ENCODE measurements at places on chromosomes 11 and 22. TPM values are rescaled to one million over a fixed set of nuclear protein-coding genes. Genes with fewer than 3 reads are reported as not detected.

DNA sequence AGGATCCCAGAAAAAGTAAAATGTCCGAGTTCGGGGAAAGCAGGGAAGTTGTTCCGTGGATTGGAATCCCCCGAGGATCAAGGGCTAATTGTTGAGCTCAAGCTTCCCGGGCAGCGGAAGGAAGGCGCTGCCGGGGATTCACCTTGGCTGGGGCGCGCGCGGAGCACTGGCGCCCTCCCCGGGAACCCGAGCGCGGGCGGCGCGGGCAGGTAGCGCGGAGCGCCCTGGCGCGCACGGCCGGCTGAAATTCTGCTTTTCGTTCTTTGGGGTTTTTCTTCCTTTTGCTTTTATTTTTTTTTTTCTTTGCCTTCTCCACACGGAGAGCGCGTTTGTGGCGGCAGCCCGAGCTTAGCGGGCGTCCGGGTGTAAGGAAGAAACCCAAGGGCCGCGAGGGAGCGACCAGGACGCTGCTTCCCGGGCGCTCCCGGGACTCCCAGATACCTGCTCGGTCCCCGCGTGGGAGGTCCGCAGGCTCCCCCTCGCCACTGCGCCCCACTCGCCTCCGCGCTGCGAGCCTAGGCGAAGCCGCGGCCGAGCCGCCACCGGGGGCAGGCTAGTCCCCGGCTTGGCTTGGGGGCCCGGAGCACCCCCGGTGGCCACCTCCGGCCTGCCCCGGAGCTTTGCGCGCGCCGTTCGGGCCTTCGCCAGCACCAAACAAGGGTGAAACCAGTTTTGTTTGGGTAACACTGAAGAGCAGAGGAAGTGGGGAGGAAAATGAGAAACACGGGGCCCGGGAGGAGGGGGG lies 4.8 kb upstream of the IGF2 start:
- H3K27me3 ChIP-seq, result peaks cover 89% of the 10 kb centered on the region
- H3K4me3 ChIP-seq, result no peak overlapping the region
- no peaks in the 10 kb centered on the region for H3K36me3 ChIP-seq
- DNase-seq, result no peak
- H3K27ac ChIP-seq, result no peak overlapping the region

DNA sequence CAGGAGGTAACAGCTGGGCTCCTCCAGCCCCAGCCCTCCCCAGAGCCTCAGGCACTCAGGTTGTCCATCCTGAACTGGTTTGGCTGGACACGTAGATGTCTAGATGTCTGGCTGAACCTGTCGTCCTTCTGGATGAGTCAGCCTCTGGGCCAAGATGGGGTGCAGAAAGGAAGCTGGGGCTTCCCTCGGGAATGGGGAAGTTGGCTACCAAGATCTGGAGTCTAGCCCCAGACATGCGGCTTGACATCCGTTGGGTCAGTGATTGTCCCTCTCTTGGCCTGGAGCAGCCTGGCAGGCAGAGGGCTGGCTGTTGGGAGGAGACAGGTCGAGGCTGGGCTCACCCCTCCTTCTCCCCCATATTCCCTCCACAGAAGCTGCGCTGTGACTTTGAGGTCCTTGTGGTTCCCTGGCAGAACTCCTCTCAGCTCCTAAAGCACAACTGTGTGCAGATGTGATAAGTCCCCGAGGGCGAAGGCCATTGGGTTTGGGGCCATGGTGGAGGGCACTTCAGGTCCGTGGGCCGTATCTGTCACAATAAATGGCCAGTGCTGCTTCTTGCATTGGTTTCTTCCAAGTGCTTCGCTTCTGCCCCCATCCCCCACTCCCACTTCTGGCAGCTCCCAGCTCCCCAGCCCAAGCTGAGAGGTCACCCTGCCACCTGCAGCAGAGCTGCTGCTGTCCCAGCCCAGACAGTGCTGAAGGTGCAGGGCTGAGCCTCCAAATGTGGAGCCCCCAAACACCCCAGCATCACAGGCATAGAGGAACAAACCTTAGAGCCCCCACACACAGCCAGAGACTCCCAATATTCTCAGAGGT lies 1.3 kb downstream of the CST6 start:
- H3K4me1 ChIP-seq, result peaks cover 8% of the 10 kb centered on the region
- no peak overlapping the region for H3K4me3 ChIP-seq
- H3K36me3 ChIP-seq, result no peaks in the 10 kb centered on the region

DNA sequence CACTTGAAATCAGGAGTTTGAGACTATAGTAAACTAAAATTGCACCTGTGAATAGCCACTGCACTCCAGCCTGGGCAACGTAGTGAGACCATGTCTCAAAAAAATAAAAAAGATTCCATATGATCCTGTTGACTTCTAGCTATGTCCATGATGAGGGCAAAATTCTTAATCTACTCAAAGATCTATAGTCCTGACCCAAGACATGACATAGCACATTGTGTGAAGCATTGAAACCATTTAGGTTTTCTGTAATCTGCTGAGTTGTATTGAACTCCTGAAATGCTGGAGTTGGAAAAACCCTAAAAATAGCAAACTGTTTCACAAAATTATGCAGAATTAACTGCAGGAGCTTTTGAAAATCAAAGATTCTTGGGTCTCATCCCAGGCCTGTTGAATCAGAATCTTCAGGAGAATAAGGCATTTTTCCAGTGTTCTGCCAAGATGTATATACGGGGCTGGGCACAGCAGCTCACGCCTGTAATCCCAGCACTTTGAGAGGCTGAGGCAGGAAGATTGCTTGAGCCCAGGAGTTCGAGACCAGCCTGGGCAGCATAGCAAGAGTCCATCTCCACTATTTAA lies 29.8 kb upstream of the LDHA start:
- no peaks in the 10 kb centered on the region for H3K27me3 ChIP-seq
- no peak for DNase-seq
- no peak overlapping the region for H3K4me3 ChIP-seq
- H3K36me3 ChIP-seq, result peaks cover 69% of the 10 kb centered on the region

DNA sequence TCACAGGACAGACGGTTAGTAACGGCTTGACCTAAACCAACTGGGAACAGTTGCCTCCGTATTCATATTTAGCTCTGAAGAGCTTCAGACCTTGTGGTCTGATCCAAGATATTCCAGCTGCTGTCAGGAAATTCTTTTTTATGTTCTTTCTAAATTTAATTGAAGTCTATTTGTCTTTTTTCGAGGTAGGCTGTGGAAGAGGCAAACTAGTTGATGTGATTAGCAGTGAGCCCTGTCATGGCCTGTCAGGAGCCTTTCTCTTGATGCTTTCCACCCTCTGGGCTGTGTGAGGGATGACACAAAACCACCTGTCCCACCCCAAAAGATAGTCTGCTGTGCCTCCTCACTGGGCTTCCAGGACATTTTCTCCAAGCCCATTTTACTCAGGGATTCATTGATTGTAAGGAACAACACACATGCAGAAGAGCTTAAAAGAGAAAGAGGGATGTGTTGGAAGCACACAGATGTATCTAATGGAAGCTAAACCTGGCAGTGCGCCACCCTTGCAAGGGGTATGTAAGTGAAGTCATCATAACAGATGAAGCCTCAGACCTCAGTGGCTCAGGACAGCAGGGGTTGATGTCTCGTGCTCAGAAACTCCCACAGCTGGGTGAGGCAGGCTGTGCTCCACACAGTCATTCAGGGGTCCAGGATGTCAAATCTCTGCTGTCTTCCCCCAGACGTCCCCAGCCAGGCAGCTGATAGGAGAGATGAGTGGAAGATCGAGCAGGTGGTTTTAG lies 170.0 kb downstream of the NCAM1 start:
- H3K36me3 ChIP-seq, result no peaks in the 10 kb centered on the region
- DNase-seq, result no peak
- H3K27me3 ChIP-seq, result no peaks in the 10 kb centered on the region
- H3K4me1 ChIP-seq, result no peaks in the 10 kb centered on the region
- H3K4me3 ChIP-seq, result no peak overlapping the region

DNA sequence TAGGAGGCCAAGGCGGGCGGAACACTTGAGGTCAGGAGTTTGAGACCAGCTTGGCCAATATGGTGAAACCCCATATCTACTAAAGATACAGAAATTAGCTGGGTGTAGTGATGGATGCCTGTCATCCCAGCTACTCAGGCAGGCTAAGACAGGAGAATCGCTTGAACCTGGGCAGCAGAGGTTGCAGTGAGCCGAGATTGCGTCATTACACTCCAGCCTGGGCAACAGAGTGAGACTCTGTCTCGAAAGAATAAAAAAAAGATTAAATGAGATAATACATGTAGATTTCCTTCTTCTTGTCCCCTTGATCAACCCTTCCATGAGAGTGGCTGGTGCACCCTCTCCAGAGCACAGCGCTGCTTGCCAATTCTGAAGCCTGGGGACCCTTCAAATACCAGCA lies 106.9 kb downstream of the ST3GAL4 start:
- H3K27ac ChIP-seq, result no peak overlapping the region
- peaks cover 2% of the 10 kb centered on the region for H3K4me1 ChIP-seq
- no peaks in the 10 kb centered on the region for H3K27me3 ChIP-seq

DNA sequence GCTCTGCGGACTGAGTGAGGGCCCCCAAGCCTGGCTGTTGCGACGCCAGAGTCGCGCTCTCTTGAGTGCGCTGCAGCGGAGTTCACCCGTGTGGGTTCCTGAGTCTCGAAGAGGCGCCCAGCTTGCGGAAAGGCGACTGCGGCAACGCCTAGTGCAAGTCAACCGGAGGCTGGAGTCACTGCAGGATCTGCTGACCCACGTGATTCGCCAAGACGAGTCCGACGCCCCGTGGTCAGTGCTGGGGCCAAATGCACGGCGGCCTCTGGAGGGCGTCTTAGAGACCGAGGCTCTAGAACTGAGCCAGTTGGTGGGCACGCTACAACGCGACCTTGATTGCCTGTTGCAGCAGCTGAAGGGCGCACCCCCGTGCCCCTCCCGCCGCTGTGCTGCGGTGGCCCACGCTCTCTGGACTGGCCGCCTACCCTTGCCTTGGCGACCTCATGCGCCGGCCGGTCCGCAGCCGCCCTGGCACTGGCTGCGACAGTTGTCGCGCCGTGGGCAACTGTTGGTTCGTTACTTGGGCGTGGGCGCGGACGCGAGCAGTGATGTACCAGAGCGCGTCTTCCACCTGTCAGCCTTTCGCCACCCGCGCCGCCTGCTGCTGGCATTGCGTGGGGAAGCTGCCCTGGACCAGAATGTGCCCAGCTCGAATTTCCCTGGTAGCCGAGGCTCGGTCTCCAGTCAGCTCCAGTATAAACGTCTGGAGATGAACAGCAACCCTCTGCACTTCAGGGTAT lies 32.6 kb downstream of the RRP8 start:
- no peak overlapping the region for H3K4me3 ChIP-seq
- no peak for DNase-seq
- H3K27me3 ChIP-seq, result no peaks in the 10 kb centered on the region
- no peak overlapping the region for H3K27ac ChIP-seq

DNA sequence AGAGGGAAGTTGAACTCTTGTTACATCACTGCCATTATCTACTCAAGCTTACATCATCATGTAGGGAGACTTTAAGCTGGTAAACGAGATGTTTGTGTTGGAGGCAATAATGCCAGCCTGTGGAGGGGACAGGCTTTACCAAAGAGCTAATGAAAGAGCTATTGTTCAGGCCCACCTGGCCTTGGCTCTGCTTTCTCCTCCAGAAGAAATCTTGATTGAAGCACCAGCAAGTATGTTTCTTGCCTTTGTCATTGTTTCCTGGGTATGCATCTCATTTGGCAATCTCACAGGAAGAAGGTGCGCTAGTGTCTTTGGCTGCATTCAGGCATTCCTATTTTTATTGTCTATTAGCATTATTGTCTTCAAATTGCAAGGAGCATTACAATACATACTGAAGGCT lies 16.7 kb upstream of the CARD18 start:
- no peak overlapping the region for H3K4me3 ChIP-seq
- H3K36me3 ChIP-seq, result no peaks in the 10 kb centered on the region
- H3K4me1 ChIP-seq, result no peaks in the 10 kb centered on the region
- H3K27ac ChIP-seq, result no peak overlapping the region
- no peaks in the 10 kb centered on the region for H3K27me3 ChIP-seq

DNA sequence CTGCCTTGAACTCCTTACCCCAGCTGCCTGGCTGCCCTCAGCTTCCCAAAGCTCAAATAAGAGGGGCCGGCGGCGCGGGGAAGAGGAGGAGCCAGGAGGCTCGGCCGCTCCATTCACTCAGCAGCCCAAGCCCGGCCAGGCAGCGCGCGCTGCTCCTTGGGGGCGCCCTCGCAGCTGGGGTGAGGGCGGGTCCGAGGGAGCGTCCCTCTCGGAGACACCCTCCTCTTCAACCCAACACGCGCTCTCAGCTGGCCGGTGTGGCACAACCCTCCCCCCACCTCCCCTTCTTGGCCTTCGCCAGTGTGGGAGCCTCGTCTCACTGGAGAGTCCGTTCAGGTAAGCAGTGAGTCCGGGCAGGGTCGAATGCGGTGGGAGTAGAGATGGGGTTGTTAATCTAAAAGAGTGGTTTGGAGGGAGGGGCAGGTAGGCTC lies at the start of gene WT1:
WT1 (minus strand) TSS at position 29 of the 431 bp plus-strand sequence.
- DNase-seq, result peak; percentile 84
- H3K27me3 ChIP-seq, result peaks cover 100% of the 10 kb centered on the region
- H3K4me1 ChIP-seq, result peaks cover 18% of the 10 kb centered on the region

DNA sequence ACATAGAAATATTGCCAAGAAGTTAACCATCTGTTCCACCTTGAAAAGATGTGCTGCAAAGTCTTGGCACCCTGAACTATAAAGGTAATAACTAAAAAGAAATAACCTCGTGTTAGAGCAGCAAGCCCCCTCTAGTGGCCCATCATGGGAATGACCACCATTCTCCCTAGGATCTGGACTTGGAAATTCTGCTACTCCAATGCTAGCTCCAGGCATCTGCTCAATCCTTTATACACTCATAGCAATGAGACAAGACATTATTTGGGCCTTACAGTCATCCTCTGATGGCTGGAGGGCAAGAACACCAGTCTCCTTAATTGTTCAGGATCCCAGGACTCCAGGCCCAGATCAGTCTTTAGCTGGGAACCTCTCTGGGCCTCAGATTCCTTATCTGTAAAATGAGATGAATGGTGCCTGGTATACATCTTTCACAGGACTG lies 76.0 kb downstream of the CWC15 start:
- no peaks in the 10 kb centered on the region for H3K36me3 ChIP-seq
- H3K4me1 ChIP-seq, result no peaks in the 10 kb centered on the region
- H3K27ac ChIP-seq, result no peak overlapping the region

- no peak for DNase-seq
- no peak overlapping the region for H3K4me3 ChIP-seq
- no peaks in the 10 kb centered on the region for H3K4me1 ChIP-seq
- H3K27ac ChIP-seq, result no peak overlapping the region
- peaks cover 18% of the 10 kb centered on the region for H3K36me3 ChIP-seq
Measured at GRCh38 chr22:38239101-38239761, 33.6 kb downstream of the TMEM184B start.

- no peaks in the 10 kb centered on the region for H3K4me1 ChIP-seq
- no peak for DNase-seq
- H3K4me3 ChIP-seq, result no peak overlapping the region
- no peaks in the 10 kb centered on the region for H3K27me3 ChIP-seq
- H3K36me3 ChIP-seq, result no peaks in the 10 kb centered on the region
Measured at GRCh38 chr11:47057365-47057764, 119.3 kb downstream of the ARFGAP2 start.

The CBLIF gene
- not detected for total RNA-seq

The CCDC89 gene
- total RNA-seq, result not detected

The DHCR7 gene
- 144 TPM for total RNA-seq

The SELENOH gene
- total RNA-seq, result 243 TPM

The OR8G5 gene
- not detected for total RNA-seq

The OR51A4 gene
- total RNA-seq, result not detected
